ENCODE measurements at places on chromosomes 5 and 9.

GRCh38 chr9:112377087-112377486, 2.8 kb upstream of the HSDL2 start:
- DNase-seq = no peak

DNA sequence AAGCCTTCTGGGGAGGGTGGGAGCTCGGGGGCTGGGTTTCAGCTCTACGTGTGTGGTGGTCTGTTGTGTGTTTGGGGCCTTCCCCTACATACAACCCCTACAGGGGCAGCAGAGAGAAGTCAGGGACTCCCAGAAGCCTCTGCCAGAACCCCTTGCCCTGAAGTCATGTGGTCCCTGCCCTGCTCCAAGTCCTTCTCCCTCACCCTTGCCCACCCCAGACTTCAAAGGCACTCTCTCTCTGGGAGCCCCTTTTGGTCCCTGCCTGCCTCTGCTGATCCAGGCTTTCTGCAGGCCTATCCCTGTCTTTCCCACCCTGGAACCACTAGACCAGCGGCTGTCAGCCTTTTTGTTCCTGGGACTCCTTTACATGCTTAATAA, 61.1 kb upstream of the PSD2 start:
- DNase-seq = no peak

- peak; percentile 2 for DNase-seq
Measured at GRCh38 chr9:33263131-33264002, 1.1 kb downstream of the BAG1 start.

DNA sequence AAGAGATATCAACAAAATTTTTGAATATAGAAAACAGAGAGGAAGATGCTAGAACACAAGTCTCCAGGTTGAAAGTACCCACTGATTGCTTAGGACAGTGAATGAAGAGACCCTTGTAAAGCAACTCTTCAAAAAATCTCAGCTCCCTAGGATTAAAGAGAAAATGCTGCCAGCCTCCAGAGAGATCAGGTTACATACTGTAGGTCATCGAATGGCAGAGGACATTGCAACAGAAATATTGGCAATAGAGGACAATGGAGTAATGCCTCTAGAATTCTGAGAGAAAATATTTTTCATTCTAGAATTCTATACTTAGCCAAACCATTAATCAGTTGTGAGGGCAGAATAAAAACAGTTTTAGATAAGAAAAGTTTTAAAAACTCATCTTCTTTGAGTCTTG, 43.1 kb upstream of the ELL2 start:
- DNase-seq = no peak

DNA sequence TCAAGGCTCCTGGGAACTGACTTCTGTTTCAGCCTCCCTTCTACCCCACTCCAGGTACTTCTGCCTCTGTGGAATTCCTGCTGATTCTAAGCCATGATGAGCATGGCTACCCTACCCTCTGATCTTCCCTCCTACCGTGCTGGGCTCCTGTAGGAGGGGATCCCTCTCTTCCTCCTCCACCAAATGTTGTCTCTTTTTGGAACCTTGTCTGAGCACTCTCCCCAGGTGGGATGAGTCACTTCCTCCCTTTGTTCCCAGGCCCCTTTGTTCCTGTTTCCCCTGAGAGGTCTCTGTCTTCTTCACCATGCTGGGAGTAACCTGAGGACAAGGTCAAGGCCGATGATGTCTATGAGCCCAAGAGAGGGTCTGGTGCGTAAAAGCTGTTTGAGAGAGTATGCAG, 213.2 kb downstream of the GABBR2 start:
- DNase-seq = no peak
